ENCODE measurements at places on chromosomes 6 and 20.

DNA sequence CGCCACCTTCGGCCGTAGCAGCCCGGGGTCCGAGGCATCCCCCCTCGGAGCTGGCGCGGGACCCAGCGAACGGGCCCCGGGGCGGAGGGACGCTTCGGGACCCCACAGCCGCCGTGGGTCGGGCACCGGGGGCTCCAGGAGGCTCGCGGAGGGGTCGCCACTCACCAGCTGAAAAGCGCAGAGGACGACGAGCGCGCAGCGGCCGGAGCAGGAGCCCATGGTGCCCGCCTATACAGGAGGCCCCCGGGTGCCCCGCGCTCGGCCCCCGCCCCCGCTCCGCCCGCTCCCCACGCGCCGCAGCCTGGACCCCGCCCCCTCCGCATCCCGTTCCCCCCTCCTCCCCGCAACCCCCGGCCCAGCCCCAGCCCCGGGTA, at the start of gene NKAIN4:
Gene NKAIN4 (minus strand): TSS at position 232 of the 374 bp plus-strand sequence. CDS start 13 bp downstream, at position 219.
- DNase-seq, result no peak

DNA sequence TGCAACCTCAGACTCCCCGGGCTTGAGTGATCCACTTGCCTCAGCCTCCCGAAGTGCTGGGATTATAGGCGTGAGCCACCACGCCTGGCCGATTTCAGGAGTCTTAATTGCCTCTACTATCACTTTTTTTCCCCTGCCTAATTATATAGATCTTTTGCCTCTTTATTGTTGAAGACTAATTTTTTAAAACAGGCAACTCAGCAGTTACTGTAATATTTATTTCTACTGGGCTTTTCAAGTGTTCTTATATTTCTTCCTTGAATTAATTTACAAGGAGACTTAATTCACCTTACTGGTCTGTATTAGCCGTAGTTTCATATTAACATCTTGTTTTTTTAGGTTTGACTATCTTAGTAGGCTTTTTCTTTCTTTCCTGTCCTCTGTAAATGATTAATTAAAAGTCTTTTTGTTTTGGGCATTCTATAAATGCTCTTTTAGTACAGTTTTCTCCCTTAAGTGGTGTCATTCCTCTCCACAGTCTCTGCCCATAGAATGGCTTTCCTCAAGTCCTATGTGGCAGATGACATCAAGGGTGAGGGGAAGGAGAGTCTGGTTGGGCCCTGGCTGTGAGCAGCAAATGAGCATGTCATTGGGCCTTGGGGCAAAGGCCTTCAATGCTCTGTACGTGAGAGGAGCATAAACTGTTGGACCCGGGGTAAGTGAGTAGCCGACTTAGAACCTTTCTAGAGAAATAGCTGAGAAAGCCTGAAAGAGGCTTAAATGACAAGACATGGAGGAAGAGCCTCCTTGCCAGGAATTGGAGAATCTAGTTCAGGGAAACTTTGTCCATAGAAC, 36.0 kb downstream of the ANKS1A start:
- DNase-seq, result no peak

DNA sequence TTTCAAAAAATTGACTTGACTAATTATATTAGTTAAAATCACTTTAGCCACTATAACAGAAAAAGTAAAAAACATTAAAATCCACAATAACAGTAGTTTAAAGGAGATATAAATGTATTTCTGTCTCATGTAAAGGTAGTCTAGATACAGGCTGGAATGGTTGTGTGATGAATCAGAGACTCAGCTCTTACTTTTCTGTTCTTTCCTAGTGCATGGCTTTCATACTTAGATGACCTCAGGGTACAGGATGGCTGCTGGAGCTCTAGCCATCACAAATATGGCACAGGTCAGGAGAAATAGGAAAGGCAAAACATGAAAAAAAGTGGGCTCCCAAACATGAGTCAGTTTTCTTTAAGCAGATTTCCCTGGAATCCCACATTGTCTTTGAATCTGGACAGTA, 157.7 kb upstream of the FLRT3 start:
- no peak for DNase-seq

DNA sequence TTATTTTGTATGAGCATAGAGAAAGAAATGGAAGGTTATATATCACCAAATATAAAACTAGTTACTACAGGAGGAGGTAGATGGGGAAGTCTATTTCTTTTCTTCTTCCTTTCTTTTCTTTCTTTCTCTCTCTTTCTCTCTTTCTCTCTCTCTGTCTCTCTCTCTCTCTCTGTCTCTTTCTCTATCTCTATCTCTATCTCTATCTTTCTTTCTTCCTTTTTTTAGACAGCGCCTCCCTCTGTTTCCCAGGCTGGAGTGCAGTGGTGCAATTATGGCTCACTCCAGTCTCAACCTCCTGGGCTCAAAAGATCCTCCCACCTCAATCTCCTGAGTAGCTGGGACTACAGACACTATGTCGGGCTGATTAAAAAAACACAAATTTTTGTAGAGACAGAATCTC, 10.2 kb upstream of the SGK1 start:
- no peak for DNase-seq

DNA sequence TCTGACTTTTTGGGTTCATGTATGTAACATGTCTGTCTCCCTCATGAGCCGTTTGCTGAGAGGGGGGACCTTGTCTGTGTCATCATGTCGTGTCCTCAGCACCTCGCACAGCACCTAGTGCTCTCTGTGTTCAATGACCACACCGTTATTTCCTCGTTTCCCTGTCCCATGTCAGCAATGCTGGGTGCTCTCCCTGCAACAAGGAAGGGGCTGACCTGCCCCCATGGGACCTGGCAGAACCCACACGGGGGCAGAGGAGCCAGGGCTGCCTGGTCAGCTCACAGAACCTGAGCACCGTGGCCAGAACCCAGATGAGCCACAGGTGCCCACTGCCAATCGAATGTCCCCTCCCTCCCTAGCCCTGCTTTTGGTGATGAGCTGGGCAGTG, 7.3 kb downstream of the ADA start:
- no peak for DNase-seq

DNA sequence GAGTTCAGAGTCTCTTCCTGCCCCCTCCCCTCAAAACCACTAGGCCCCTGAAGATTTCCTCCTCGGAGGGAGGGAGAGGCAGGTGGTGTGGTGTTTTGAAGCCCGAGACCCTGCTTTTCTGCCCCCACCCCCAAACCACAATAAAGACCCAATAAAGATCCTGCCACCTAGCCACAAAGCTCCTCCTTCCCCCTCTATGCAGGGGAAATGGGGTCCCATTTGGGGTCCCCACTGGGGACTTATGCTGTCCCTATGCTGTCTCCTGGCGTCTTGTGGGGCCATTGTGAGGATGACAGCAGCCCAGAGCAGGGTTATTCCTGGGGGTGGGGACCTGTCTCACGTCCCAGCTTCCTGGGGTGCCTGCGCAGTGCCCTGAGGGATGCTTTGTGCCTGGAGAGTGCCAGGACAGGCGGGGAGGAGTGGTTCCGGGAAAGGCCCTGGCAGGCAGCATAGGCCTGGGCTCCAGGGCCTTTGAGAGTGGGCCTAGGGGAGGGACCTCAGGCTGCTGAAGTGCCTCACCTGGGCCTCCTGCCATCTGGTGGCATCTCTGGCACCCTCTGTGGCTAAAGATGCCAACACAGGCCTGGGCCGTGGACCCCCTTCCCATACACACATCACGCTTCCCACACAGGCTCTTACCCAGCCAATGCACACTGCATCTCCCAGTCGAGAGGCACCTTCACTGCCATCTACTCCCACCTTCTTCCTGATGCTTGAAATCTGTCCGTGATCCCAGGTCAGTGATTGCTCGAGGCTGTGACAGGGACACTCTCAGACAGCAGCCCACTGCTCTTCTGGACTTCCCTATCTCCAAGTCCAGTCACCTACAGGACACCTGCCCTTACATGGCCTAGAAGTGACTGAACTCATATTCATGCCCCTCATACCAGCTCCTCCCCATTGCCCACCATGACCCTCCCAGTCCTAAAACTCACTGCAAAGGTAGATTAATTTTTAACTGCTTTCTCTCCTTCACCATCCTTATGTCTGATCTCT, 7.9 kb upstream of the ARMC12 start:
- peak; percentile 74 for DNase-seq

- DNase-seq, result no peak
Observed at GRCh38 chr20:59802471-59803221, 130.8 kb downstream of the SYCP2 start.

DNA sequence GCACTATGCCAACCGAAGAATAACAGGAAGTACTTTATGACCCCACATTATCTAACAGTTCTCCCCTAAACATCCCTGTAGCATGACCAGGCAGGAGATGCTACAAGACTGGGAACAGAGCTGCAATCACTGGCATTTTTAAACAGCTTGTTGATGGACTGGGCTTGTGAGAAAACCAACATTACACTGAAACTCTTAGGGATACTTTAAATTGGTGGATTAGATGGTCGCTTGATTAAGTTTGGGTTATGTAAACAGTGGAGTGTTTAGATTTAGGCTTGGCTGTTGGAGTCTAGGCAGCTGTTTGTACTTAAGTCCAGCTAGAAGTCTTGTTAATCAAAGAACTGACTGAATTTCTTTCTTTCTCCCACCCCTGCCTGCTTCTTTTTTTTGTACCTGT, 234.1 kb upstream of the BMP2 start:
- DNase-seq, result no peak

DNA sequence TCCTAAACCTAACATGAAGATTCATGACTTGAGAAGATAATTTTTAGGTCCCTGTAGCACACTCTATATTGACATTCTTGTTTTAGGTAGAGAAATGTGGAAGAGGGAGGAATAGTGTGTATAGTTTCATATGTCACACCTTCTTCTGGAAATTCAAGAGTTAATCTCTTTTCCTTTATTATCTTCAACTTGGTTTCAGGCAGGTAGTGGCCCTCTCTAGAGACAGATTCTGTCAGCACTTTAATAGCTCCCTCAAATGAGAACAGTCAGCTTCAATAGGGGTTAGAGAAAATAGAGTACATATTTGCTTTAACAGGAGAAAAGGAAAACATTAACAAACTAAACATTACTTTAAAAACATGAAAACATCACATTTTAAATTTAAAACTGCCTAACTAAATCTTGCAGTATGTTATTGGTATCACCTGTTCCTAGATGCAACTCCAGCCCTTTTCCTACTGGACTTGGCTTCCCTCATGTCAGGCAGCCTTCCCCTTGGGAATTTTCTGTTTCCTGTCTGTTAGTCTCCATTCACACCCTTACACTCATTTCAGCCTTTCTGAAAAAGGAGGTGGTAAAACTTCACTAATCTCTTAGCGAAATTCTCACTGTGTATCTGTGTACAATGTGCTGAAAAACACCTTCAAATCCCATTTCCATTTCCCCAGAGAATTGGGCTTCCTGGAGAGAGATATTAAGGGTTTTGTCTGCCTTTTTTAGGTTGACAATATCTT, 192.3 kb upstream of the RNF217 start:
- DNase-seq, result no peak

GRCh38 chr20:13341737-13342393, 120.8 kb downstream of the ISM1 start:
- DNase-seq, result no peak

DNA sequence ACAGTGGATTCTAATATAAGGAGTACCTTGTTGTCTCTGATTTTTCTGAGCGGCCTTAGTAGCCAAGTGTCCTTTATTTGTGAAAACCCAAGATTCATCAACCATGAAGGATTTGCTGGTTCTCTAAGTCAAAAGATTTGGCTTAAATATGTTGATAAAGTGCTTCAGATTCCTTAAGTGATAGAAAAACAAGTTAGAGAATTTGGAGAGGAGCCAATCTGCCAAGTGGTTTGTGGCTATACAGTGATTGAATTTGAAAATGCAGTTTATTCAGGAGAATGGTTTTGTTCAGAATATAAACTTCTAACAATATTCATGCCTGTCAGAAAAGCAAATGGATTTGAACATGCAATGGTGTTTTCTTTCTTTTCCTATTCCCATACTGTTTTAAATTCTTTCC, 54.8 kb downstream of the CAP2 start:
- no peak for DNase-seq

GRCh38 chr6:155448668-155449449, 6.8 kb downstream of the NOX3 start:
- no peak for DNase-seq

- DNase-seq, result peak; percentile 53
Observed at GRCh38 chr6:37353761-37354525, at the start of gene RNF8. RNF8 (plus strand) TSS chr6:37353983; CDS start chr6:37354165, 182 bp downstream.

- DNase-seq, result no peak
Observed at GRCh38 chr6:44341095-44341890, 1.2 kb upstream of the SPATS1 start.

DNA sequence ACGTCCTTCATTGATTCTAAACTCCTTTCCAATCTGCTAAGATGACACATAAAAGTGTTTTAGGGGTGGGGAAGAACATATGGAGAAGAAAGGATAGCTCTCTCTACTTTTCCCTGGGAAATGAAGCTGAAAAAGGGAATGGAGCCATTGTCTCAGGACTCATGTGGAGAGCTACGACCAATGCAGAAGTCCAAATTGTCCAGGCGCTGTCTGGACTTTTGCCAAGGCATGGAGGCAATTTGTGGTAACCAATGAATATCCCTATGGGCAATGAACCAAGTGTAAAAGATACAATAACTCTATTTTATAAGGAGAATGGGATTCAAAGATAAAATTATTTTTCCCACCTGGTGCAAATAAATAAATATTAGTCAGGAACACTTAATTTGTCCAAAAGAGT, 16.1 kb downstream of the FBXL4 start:
- no peak for DNase-seq

DNA sequence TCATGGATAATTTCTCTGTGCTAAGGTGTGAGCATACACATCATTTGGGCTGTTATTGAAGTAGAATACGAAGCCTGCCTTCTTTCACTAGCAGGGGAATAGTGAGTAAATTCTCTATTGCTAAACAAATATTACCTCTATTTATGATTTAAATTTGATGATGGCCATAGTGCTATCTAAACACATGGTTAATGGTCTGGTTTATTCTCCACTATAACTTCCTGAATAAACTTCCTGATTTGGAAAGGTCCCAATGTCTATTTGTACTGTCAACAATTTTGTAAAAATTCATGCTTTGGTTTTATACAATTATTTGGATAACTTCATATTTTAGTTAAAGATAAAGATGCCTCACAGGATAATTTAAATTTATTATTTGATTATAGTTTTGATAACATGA, 400.8 kb downstream of the ARHGAP18 start:
- no peak for DNase-seq

DNA sequence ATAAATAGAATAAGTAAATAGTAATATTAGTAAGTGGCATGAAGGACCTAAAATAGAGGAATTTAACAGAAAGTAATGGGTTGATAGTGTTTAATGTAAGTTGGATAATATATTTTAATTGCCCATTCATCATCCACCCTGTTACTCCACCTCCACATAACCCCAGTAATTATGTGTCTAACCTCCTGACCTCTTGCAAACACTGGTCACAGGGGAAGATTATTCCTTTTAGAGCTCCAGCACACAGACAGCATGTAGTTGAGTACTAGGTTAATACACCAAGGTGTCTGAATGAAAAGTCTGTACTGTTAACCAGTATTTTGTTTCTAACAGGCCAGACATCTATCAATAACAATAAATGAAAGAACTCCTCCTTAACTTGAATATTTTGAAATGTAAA, 92.4 kb upstream of the EYS start:
- no peak for DNase-seq

DNA sequence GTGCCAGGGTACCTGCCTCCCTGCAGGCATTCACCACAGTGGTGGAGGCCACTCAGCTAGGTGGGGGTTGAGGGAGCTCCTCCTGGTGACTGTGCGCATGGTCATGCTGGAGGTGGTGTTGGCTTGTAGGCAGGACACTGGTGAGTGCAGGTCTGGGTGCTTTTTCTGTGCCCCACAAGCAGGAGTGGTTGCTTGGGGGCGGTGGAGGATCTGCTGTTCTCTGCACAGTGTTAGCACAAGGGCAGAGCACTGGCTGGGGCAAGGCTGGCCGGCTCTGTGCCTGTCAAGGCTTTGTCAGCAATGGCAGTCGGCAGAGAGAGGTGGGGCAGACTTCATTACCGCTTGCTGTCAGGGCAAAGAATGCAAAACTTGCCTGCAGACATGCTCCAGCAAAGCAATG, 632.1 kb upstream of the ID4 start:
- no peak for DNase-seq
